ENCODE measurements at places on chromosomes 2 and 18. TPM values are rescaled to one million over a fixed set of nuclear protein-coding genes. Genes with fewer than 3 reads are reported as not detected.

SLC9A4 gene
- not detected for total RNA-seq

- no peak for DNase-seq
Measured at GRCh38 chr2:14960686-14961324, 328.3 kb downstream of the LRATD1 start.

DNA sequence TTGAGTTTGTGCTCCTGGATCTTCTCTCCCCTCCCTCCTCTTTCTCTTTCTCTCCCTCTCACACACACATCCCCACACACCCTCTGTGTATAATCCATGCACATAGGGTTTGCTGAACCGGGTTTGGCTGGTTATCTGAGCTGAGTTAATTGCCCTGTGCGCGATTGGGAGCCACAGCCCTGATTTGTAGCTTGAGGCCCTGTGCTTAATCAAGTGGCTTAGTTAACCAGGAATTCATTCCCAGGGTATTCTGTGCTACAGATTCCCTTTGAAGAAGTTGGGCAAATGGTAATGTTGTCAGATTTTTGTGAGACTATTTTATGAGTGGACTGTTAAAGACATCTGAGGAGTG, 6.2 kb downstream of the PARD3B start:
- DNase-seq: no peak

DNA sequence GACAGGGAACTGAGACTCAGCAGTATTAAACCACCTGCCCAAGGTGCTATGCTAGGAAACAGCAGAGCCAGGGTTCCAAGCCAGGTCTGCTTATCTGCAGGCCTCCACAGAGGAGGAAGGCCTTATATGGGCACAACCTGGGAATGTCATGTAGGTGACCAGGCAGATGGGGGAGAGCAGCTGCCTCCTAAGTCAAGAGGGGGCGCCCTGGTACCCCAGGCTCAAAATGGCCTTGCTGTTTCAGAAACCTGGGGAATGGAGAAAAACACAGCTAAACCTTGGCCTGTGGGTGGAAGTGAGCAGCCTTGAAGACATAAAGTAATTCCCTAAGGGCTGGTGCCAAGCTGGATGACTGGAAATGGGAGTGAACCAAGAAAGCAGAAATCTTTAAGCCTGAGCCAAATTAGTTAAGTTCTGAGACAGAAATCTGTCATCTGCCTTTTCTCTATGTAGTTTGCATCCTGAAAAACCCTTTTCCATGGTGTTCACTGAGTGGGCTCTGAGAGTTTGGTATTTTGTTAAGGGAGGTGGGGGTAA, 79.1 kb downstream of the MAPK4 start:
- no peak for DNase-seq

DUSP19 gene
- 12.1 TPM for total RNA-seq

DNA sequence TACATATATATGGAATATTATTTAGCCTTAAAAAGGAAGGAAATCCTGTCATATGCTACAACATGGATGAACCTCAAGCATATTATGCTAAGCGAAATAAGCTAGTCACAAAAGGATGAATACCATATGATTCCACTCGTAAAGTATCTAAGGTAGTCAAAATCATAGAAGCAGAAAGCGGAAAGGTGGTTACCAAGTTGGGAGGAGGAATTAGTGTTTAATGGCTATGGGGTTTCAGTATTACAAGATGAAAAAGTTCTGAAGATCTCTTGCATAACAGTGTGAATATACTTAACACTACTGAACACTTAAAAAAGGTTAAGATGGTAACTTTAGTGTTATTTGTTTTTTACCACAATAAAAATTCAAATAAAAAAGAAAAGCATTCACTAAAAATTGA, 99.0 kb downstream of the MGAT5 start:
- no peak for DNase-seq

GRCh38 chr2:95346231-95346737, 49.1 kb downstream of the KCNIP3 start:
- no peak for DNase-seq

GRCh38 chr18:24051031-24051947, 36.7 kb downstream of the TTC39C start:
- DNase-seq: no peak

GRCh38 chr2:124668161-124668560, 643.1 kb downstream of the CNTNAP5 start:
- DNase-seq: no peak

GRCh38 chr2:70461414-70461813, 92.2 kb downstream of the TGFA start:
- no peak for DNase-seq
